ENCODE measurements at places on chromosomes 13 and 19.

DNA sequence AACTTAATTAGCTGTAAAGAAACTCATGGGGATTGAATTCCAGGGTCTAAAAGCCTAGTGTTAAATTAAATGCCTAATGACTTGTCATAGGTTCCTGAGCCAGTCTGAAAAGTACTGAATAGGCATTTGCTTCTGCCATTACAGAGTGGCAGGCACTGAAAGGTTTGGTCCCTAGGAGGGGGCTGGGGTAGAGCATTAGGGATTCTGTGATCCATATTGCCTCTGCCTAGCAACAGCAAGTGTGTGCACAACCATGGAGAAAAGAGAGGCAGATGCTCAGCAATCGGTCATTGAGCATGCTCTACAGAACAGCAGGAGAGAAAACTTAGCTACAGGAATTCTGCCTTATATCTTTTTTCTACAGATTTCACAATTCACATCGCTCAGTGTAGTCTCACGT is 133.5 kb downstream of the TRPC4 start:
- no peak for DNase-seq

GRCh38 chr13:111908981-111909380 is 158.0 kb upstream of the SOX1 start:
- no peak for DNase-seq

- DNase-seq = no peak
These were observed 172.8 kb downstream of the DNAJC15 start for GRCh38 chr13:43196086-43196621.

GRCh38 chr13:46934749-46935148 is 37.9 kb upstream of the HTR2A start:
- no peak for DNase-seq
